Panc1 (cell line): ENCODE measurements at places on chromosomes 6 and 20.

- no peak for DNase-seq
Observed at GRCh38 chr20:51084593-51085377, 61.9 kb upstream of the KCNG1 start.

DNA sequence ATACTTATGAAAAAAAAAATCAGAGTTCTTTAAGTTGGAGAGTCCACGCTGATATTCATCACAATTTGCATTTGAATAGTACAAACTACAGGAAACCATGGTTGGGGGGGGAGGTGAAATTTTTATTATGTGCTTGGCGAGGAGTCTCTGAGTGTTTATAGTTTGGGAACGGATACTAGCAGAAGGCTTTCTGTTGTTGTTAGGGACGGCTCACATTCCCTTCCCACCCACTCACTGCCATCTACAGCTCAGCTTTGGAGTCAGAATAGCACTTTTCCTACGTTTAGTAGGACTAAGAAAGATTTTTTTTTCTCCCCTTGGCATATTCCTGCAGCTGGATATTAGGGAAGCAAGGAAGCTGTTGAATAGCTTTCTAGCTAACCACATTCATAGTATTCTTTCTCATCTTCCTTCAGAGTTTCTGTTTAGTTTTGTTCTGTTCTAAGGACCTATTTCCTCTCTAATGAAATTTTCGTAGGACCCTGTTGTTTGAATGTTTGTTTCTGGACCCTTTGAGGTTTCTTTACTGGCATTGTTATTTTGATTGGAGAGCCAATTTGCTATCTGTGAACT lies 235.1 kb upstream of the ZNF217 start:
- peak; percentile 67 for DNase-seq

DNA sequence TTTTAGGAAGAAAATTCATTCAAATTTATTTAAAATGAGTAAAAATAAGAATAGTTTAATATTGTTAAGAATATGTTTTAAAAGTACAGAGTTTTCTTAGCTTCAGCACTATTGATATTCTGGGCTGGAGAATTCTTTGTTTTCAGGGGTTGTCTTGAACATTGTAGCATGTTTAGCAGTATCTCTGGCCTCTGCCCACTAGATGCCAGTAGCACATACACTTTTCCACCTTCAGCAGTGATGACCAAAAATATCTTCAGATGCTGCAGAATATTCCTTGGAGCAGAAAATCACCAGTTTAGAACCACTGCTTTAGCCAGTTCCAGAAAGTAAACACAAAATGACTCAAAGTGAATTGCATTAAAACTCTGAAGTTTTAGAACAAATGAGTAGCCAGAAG lies 19.4 kb upstream of the SDHAF4 start:
- no peak for DNase-seq

DNA sequence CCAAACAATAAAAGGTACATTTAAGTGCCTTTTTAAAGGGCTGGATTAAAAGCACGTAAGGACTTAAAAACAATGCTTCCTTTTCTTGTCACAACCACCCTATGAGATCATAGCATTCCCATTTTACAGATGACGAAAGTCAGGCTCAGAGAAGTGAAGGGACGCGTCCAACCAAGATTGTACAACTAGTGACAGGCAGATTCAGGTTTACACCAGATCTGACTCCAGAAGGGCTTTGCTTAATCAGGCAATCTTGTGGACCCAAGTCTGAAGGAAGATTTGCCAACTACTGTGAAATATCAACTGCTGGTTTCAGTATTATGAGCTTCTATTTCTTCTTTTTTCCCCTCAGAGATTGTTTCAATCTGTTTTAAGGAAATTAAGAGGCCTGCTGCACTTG lies 877 bp downstream of the ENPP4 start:
- DNase-seq = no peak

GRCh38 chr20:37342231-37343177 lies 3.4 kb upstream of the SRC start:
- no peak for DNase-seq

DNA sequence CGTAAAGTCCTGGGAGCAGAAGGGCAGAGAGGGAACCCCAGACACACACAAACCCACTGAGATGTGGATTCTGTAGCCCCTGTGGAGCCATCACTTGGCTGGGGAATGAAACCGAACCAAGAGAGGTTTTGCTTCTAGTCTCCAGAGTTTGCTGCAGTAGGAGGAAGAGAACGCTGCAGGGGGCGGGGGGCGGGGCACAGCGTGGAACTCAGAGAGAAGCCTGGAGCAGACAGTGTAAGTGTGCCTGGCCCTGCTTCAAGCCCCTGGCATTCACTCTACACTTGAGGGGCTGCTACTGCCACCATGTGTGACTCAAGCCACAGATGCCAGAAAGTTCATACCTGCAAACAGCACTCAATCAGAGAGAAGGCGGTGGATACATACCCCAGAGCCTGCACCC lies 18.9 kb downstream of the GABRR1 start:
- DNase-seq = no peak

GRCh38 chr6:35173427-35174087 lies 32.4 kb upstream of the TCP11 start:
- no peak for DNase-seq

GRCh38 chr20:17938871-17939619 lies 29.5 kb downstream of the SNX5 start:
- peak; percentile 48 for DNase-seq

- peak; percentile 24 for DNase-seq
Observed at GRCh38 chr6:12637960-12638641, 78.5 kb upstream of the PHACTR1 start.

DNA sequence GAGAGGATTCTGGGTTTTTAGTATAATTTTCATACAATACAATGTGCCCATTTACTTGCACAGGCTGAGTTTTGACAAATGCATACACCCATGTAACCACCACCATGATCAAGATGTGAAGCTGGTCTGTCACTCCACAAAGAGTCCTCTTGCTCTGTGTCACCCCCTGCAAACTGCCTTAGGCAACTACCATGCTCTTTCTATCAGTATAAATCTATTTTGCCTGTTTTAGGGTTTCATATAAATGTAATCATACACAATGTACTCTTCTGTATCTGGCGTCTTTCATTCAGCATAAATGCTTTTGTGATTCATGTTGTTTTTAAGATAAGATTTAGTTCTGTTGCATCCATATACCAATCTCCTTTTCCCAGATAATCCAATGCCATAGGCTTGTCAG lies 181.9 kb upstream of the KCNG1 start:
- no peak for DNase-seq

GRCh38 chr6:169577974-169578373 lies 123.9 kb downstream of the WDR27 start:
- DNase-seq = no peak

DNA sequence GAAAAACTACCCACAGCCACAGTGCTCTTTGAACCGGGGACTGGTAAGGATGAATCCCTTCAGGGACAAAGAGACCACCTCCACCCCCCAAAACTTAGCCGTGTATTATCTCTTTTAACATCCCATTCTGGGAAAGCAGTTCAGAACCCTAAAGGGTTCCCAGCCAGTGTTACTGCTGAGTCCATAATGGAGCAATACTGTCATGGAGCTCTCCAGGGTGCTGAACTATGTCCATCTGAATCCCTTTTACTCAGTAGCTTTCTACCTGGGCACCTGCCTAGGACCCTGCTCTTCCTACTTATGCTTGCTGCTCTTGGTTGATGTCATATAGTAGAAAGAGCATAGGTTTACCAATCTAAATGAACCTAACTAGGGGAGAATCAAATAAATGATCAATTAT lies 22.3 kb upstream of the SAYSD1 start:
- DNase-seq = no peak

DNA sequence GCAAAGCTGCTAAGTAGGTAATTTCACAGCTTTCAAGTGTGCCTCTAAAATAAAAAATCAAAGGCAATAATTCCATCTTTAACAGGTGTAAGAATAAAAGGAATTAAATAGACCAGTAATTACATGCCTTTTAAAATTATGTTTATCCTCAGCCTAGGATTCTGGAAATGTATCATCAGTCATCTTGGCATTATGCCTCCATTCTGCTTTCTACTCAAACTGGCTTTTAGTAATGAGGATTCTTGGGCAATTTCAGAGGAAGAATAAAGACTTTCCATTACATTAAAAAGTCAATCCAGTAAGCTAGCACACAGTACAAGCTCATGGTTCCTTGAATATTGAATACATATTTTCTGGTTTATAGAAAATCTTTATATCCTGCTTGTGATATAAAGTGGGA lies 44.7 kb downstream of the GSTA2 start:
- no peak for DNase-seq

GRCh38 chr6:6659600-6660327 lies 71.2 kb downstream of the LY86 start:
- no peak for DNase-seq

DNA sequence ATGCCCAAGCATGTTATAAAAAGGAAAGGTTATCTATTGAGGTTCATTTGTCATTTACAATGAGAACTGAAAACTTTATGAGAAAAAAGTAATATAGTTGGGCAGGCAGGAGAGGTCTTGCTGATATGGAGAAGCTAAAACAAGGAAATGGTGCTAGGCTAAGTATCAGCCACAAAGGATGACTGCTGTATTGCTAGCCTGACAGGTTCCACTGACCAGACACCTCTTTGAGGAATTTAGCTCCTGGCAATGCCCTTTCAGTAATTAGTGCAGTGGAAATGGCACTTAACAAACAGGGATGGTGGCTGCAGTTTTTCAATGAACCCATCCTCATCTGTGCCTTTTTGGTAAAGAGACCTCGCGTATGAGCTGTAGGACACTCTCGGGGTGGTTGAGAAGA lies 284.4 kb downstream of the ZFAND3 start:
- no peak for DNase-seq

DNA sequence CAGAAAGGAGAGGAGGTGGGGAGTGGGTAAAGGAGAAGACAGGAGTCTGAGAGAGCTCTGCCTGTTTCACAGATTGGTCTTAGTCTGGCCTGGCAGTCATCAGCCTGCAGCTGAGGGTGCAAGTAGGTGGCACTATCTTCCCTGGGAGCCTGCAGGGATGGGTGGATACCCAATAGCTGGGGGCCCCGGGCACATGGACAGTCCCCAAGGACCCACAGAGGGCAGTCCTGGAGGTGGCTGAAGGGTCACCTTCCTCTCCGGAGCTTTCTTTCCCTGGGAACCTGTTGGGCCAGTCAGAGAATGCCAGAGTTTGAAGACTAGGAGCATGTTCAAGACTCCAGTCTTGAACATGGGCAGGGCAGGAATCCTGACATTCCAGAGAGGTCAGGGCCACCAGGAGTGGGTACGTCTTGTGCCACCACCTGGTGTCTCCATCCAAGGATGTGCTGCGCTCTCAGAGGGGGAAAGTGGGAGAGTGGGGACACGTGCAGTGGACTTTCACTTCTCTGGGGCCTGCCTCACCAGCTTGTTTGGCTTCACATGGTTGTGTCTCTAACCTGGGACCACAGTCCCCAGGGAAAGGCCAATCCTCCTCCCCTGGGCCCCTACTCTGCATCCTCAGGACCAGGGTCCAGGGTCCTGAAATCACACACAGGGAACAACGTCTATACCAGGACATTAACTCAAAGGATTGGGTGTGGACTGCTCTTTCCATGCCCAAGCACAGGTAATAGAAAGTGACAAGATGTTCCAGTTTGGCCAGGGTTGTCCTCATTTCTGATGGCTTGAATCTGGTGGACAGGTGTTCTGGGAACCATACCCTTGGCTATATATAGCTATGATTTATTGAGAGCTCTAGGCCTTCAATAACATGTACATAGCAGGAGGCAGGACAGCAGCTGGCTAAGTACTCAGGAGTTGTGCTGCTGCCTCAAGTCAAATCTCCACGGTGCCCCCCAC lies 18.0 kb downstream of the AARS2 start:
- DNase-seq = no peak

- DNase-seq = no peak
Observed at GRCh38 chr6:137272403-137272802, 53.2 kb upstream of the IFNGR1 start.

DNA sequence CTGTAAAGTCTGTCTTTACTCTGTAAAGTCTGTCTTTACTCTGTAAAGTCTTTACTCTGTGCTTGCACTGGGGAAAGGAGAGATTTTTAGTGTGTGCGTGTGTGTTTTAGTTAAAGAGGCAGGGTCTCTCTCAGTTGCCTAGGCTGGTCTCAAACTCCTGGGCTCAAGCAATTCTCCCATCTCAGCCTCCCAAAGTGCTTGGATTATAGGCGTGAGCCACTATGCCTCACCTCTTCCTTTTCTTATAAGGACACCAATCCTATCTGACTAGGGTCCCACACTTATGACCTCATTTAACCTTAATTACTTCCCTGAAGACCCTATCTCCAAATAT lies 93.8 kb downstream of the JPH2 start:
- no peak for DNase-seq

- DNase-seq = no peak
Observed at GRCh38 chr20:33159713-33160112, 8.2 kb upstream of the BPIFA2 start.

DNA sequence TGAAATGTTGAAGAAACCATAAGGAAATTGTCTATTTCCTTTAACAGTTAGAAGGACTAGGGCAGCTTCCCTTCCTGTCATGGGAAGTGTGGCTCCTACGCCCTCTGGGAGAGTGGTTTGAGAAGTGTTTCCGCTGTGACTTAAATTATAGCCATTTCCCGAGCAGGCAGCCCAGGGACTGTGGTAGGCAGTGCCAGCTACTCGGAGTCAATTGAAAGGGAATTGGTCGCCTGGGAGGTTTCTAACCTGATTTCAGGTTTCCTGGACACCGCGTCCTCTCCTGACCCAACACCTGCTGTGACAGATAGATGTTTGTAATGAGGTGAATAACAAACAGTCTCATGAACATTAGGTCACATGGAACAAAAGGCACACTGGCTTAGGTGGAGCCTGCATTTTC lies 256.1 kb upstream of the PLCB4 start:
- no peak for DNase-seq

DNA sequence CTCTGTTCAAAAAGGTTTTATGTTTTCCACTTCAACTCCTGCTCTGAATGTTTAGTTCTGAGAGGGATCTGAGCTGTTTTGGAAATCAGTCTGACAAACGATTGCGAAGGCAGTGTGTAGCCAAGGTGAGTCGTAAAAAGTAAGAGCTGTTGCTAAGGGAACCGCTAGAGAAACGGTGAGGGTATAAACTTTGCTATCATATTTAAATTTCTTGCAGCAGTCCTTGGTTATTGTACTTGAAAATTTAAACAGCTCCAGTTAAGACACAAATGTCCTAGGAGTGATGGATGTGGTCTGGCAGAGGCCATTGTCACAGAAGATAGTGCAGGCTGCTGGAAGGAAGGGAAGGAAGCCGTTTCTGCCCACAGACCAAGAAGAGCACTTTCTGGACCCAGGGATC lies 64.9 kb upstream of the CITED2 start:
- no peak for DNase-seq

DNA sequence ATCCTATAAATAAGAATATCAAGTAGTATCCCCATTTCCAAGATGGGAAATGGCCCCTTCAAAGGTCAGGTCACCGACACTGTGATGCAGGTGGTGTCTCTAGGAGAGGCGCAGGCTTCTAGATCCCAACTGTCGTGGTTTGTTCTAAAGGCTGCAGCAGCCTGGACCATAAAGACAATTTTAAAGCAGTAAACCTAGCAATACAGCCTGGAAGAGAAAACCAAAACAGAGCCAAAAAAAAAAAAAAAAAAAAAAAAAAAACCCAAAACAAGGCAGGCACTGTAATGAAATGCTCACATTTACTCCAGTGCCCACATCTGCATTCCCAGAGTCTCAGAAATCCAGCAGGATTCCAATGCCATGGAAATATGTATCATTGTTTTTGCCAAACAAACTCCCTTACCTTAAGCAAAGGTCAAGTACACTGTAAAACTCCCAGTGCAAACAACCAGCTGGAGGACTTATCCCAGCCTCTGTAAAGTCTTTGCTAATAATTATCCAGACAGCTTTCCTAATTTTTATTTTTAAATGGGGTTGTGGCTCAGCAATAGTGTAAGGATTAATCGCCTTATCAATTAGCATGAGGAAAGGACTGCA lies 98.2 kb downstream of the PSMG4 start:
- DNase-seq = no peak
